ENCODE measurements at places on chromosomes 6 and 20.
A peak's percentile ranks its signal among the peaks of the same experiment; 100 is the strongest.

- no peak for DNase-seq
Measured at GRCh38 chr6:69795469-69796072, 1.2 kb downstream of the LMBRD1 start.

DNA sequence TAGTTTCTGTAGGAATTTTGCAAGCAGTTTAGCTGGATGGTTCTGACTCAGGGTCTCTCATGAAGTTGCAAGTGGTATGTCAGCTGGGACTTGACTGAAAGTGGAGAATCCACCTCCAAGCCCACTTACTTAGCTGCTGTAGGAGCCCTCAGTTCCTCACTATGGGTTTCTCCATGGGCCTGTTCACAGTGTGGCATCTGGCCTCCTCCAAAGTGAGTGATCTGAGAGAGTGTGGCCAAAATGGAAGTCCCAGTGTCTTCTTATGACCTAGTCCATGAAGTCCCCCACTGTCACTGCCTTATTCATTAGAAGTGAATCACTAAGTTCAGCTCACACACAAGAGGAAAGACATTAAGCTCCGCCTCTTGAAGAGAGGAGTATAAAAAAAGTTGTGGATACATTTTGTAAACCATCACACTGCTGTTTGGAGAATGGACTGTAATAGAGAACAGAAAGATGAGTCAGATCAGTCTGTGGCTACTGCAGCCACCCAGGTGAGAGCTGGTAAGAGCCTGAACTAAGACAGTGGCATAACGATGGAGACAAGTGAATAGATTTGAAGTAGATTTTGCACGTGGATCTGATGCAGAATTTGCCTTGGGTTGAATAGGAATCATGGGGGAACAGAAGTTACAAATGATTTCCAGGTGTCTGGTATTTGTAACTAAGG is 4.9 kb upstream of the NELFCD start:
- no peak for DNase-seq

GRCh38 chr6:49519660-49520059 is 19.9 kb downstream of the GLYATL3 start:
- DNase-seq, result no peak

DNA sequence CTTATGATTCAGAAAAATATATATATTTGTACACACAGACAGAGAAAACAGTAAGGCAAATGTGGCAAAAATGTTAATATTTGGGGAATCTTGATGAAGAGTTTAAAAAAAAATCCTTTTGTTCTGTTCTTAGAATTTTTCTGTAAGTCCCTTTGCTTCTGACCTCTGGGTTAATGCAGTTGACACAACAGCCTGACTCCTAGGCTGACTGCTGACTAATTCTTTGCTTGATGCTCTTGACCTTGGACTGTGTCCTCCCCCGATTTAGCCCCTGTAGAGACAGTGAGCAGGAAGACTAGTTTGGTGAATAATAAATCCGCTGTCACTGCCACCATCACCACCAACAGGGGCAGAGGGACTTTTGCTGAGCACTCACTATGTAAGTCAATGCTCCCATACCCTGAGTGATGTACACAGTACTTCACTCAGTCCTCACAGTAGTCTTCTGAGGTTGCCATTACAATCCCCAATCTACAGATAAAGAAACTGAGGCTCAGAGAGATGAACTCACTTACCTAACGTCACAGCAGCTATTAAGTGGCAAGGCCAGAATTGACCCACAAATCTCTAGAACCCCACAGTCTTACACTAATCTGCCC is 71.7 kb downstream of the SNX5 start:
- DNase-seq, result no peak

- no peak for DNase-seq
Measured at GRCh38 chr6:38783443-38784228, 68.5 kb downstream of the DNAH8 start.

DNA sequence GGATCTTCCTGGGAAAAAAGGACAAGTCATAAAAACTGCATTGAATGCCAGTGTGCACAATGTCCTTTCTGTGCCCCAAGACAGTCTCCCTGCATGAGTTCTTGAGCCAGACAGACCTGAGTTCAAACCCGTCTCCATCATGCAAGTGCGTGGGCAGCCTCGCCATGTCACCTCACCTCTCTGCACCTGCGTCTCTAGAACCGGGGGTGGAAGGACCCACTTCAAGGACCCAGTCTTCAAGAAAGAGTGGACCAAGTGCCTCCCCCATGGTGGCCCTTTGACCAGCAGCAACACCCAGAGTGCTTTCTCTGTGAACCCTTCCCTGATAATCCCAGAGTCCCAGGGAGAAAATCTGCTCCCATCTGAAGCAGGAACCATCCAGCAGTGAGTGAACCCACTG is 23.5 kb upstream of the ANGPT4 start:
- DNase-seq, result no peak

DNA sequence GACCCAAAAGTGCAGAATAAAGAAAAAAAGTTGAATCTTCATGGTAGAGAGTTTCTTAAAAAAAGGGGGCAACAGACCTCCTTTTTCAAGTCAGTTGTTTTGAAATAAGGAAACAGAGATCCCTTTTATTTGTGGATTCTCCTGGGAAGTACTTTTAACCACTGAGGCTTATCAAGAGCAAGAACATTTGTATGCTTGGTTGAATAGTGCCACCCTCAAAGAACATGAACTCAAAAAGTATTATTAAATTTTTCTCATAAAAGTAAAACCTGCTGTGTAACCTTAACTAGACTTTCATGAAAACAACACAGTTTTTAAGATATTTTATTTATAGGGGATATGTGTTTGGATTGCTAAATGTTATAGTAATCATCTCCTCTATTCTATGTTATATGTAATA is at the start of gene DEFB110:
Gene DEFB110 (minus strand): TSS at position 101 of the 400 bp plus-strand sequence. CDS start 59 bp downstream, at position 42.
- DNase-seq, result no peak

DNA sequence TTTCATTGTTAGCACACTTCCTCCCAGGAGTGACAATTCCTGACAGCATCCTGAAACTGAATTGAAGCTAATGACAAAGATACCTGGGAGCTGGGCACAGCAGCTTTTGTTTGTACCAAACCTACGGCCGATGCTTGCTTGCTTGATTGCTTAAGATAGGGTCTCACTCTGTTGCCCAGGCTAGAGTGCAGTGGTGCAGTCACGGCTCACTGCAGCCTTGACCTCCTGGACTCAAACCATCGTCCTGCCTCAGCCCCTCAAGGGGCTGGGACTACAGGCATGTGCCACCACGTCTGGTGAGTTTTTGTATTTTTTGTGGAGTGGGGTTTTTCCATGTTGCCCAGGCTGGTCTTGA is 84.7 kb upstream of the SCP2D1 start:
- no peak for DNase-seq

DNA sequence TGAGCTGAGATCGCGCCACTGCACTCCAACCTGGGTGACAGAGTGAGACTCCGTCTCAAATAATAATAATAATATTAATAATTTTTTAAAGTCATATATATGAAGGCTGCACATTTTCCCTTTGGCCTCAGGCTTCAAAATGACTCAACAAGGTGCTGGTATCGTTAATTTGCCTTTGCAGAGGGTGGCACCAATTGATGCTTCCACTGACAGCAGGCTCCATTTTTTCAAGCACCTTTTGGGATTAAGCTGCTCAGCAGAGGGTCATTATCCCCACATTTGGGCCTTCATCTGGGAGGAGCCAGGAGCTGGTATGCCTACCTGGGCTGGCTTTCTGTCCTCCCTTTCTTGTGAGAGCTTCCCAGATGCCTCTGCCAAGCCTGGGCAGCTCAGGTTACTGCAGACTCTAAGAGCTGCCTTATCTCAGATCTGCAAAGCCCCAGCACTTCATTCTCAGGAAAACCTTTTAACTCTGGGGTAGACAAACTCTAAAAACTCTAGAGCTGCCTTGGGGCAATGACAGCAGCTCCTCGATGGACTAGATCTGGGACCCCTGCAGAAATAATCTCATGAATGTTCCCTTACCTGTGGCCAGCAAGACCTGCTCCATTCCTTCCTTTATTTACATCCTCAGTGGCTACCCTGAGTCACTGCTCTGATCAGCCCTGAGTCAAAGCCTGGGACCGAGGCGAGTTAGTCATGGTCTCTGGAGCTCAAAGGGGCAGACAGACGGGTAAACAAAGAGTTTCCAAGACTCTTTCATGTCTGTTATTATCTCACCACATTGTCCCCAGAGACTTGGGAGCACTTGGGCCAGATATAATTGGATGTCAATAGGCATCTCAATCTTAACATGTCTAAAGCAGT is 80.0 kb upstream of the EYA2 start:
- DNase-seq, result peak; percentile 86

DNA sequence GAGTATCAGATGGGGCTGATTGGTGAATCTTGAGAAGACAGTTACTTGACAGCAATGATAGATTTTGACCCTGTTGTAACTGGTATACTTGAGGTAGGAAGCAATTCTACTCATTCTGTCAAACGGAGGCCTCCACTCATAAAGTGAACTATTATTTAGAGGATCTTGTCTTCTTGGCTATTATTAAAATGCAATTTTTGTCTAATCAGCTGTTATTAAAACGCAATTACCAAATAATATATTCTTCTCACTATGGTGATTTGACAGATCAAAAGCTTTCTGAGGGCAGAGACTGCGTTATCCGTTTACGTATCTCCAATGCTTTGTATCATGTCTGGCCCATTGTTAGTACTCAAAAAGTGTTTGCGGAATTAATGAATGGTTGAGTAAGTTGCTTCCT is 120.7 kb downstream of the MACROD2 start:
- no peak for DNase-seq
